ENCODE measurements at places on chromosomes 12 and 14.

DNA sequence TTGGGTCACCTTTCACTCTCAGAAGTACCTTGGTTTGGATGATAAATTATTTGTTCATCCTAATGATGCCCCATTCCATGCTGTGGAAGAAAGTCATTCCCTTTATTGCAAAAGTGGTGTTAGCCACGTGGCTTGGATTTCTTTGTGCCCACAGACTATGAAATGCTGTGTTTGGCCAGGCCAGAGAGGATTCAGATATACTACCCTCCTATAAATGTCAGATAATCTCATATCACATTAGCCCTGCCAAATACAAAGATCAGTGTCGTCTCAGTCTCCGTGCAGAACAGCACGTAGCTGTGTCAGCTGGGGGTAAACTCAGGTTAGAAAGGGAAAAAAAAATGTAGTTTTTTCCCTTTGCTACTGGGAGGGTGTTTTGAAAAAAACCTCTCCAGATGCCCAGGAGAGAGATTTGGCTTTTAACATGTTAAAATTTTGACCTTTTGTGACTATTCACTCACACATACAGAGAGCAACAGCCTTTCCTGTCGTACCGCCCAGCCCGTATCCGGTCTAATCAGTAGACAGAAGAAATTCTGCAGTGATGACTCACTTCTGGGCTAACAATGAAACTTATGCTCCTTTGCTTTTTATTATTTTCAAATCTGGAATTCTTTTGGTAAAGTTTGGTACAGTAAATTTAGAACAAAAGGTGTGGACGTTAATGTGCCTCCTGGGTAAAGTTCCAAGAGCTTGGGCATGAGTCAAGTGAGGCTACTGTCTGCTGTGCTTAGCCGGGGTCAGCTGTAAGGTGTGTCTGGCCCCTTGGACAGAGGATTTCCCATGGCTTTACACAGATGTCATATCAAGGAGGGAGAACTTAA is 8.5 kb upstream of the PTPRB start:
- DNase-seq, result no peak

GRCh38 chr12:61213646-61214045 is 1046.6 kb upstream of the USP15 start:
- no peak for DNase-seq

- DNase-seq, result no peak
Measured at GRCh38 chr14:83071888-83072501, 1538.3 kb upstream of the SEL1L start.

- DNase-seq, result no peak
Measured at GRCh38 chr12:102061096-102061559, 663 bp downstream of the WASHC3 start.

GRCh38 chr12:110844551-110845338 is 2.0 kb upstream of the CCDC63 start:
- no peak for DNase-seq

GRCh38 chr14:47872588-47872987 is 197.2 kb upstream of the MDGA2 start:
- DNase-seq, result no peak

Data from NCI-H1930 (cell line).